ENCODE measurements at places on chromosomes 2 and 18.

- DNase-seq, result no peak
Measured at GRCh38 chr2:39730685-39731302, 48.3 kb downstream of the THUMPD2 start.

DNA sequence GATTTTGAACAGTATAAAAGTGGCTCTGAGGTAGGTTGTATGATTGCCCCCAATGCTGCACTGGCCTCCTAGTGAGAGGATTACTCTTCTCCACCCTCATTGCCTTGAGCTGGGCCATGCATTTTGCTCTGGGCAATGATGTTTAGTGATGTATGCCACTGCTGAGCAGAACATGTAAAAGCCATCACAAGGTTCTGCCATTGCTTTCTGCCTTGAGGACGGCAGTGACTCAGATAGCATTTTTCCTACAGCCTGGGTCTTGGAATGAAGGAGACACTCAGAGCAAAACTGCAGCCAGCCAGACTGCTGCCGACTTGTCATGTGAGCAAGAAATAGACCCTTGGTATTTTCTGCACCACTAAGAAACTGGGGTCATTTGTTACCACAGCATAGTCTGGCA lies 27.6 kb downstream of the GPATCH11 start:
- DNase-seq, result no peak

DNA sequence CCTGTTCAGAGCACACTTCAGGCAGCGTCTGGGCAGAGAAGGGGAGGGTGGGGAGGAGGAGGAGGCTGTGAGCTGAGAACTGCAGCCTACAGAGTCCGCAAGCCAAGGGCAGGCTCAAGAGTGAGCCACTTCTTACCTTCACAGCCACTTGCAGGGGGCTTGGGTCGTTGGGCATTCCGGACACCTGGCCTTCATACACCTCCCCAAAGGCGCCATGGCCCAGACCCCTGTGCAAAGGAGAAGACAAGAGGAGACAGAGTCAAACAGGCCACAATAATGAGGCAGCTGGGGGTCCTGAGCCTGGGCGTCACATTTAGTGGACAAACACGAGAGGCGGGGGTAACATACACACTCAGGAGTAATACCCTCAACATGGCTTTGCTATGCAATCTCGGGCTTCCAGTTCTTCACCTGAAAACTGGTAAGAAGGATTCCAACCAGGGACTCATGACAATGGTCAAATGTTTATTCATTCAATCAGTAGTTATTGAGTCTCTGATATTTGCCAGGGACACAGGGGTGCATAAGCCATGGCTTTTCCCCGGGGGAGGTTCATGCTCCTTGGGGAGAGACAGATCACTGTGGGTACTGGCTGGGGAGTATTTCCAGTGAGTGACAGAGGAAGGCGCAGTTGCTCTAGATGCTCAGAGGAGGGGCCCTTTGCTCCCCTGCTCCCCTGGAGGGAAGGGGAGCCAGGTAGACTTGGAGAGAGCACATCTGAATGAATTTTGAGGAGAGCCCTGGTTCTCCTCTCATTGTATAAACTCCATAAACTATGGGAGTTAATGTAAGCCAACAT lies 107.4 kb downstream of the CLIP4 start:
- no peak for DNase-seq

- no peak for DNase-seq
Measured at GRCh38 chr18:36187826-36188721, 777 bp downstream of the MOCOS start.

DNA sequence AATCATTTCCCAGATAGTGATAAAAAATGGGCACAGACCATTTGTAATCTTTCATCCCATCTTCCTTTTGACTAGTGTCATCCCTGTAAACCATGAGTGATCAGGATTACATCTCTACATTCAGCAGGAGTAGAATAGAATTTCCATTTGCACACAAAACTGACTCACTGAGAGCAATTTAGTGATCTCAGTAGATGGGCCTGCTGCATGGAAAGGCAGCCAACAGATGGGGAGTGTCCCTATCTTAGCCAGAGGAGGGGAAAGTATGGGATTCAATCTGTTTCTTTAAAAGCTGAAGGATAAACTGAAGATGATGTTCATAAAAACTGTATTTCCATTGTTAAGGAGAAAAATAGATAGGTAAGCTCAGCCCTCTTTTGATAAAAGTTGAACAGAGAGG lies 441.7 kb downstream of the ZNF521 start:
- DNase-seq, result no peak

DNA sequence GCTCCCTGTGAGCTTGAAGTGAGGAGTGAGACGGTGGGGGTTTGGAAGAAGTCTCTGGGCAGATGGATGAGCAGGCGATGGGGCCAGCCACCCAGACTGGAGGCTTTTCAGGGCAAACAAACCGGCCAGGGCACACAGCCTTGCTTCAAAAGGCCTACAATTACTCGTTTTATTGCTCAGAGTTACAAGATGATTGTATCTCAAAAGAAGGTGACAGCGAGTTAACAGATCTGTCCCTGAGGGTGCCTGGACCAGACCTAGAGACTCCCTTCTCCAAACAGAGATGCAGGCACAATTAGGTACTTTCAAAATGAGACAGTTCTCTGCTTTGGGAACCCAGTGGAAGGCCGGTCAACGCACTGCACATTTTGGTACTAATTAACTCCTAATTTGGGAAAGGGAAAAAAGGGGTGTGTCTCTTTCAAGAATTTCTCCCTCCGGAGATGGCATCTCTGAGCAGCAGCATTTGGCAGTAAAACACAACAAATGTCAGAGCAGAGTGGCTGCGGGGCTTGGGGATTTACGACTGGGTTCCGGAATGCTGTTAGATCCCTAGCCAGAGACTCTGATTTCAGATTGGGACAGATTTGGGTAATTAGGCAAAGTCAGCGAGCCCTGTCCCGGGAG lies 226.7 kb downstream of the TTC32 start:
- no peak for DNase-seq

DNA sequence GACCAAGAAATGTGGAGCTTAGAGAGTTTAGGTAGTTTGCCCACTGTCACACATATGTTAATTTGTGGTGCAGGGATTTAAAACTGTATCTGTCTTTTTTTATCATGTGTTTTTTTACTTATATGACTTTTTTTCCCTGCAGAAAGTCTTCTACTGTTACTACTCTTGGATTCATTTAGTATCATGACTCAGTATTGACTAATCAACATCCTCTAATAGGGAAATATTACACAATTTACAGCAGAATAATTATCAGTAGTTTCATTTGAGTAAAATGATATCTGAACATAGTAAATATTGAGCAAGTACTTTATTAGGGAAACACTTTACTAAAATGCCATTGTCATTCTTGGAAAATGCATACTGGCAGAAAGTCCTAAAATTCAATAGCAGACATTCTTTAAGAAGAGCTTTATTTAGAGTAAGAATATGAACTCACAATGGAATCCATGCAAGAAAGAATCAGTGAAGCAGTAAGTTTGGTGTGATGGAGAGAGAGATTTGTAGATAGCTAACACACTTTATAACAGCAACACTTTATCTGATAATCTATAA lies 425.9 kb upstream of the SLC8A1 start:
- no peak for DNase-seq

DNA sequence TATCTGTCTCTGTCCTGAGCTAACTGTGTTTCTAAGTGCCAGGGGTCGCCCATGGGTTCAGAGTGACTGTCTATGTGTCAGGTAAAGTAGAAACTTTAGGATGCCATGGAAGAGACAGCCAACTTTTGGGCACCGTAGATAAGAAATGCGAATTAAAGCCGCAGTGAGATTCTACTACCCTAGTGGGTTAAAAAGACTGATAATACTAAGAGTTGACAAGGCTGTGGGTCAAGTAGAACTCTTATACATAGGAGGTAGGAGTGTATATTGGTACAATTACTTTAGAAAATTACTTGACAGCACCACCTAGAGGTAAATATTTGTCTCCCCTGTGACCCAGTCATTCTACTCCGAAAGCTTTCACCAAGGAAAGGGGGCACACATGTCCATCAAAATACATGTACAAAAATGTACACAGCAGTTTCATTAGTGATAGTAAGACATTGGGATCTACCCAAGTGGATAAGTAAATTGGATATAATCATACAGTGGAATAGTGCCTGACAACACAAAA lies 371.3 kb downstream of the SLC4A3 start:
- no peak for DNase-seq

All from stimulated activated CD8-positive, alpha-beta memory T cell treated with anti-CD3 and anti-CD28 coated beads, Interleukin-15, amount 100 ng/mL, for 24 hours (primary cell).